Psoas muscle (tissue), 8 donors: ENCODE measurements at places on chromosomes 2 and 18. TPM values are rescaled to one million over a fixed set of nuclear protein-coding genes. Genes with fewer than 3 reads are reported as not detected.

DNA sequence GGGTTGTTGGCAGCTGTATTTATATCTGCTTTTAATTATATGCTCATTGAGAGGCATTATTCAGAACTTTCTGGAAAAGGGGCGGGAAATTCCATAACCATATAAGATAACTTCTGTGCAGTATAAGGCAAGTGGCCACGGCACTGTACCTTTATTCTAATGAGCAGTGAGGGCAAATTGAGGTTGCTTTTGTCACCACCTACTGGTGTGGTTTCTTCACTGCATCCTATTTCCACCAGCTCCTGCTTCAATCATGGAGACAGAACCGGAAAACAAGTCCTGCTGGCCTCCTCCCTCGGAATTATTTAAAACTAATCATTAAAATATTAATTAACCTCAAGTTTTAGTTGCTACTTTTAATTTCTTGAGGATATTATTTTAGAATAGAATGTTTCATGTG, 759.4 kb downstream of the CBLN2 start:
- H3K4me3 ChIP-seq = no peak overlapping the region
- H3K36me3 ChIP-seq = no peaks in the 10 kb centered on the region
- no peak for DNase-seq
- no peaks in the 10 kb centered on the region for H3K27me3 ChIP-seq
- no peaks in the 10 kb centered on the region for H3K4me1 ChIP-seq

- DNase-seq = no peak
- no peak overlapping the region for H3K4me3 ChIP-seq
- no peaks in the 10 kb centered on the region for H3K4me1 ChIP-seq
- no peaks in the 10 kb centered on the region for H3K36me3 ChIP-seq
These were observed 31.2 kb downstream of the VSNL1 start for GRCh38 chr2:17571681-17572080.

DNA sequence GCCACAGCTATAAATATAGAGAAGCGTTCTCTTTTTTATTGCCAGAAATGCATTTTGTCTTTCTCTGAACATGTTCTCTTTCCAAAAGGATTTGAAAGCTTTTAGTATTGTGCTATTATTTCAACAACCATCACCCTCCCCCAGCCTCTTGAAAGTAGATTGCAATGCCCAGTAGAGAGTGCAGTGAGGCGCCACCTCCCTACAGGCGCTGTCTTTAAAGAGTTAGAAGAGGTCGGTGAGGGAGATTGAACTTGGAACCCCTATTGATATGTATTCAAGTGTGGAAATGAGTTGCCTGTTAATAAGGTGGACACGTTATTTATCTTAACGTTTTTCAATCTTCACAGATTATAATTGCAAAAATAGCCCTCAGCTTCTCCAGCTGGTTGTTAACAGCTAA, 360.3 kb downstream of the LRP1B start:
- H3K27me3 ChIP-seq = no peaks in the 10 kb centered on the region
- H3K27ac ChIP-seq = no peak overlapping the region
- H3K36me3 ChIP-seq = no peaks in the 10 kb centered on the region
- no peaks in the 10 kb centered on the region for H3K4me1 ChIP-seq

DNA sequence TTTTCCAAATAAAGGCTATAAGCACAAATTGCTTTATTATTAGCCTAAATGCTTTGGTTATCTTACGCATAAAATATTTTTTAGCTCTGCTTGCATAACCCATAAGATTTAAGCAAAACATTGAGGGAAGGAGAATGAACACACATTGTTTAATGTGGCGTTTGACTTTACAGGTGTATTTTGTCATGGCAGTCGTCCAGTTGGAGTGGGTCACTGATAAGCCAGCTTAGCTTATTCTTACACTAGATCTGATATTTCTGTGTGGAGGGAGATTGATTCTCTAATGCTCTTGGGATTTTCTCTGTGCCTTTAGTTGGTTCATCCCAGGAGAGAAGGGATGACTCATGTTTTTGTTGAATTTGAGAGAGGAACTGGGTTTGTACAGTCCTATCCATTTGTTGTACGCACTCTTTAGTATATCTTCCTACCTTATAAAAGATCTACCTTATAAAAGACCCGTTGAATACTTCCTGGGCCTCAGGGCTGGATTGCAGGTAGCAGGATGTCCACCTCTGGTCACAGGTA, 47.5 kb upstream of the ACYP2 start:
- no peaks in the 10 kb centered on the region for H3K27me3 ChIP-seq
- H3K4me3 ChIP-seq = no peak overlapping the region
- no peaks in the 10 kb centered on the region for H3K4me1 ChIP-seq
- H3K27ac ChIP-seq = no peak overlapping the region
- H3K36me3 ChIP-seq = no peaks in the 10 kb centered on the region

DNA sequence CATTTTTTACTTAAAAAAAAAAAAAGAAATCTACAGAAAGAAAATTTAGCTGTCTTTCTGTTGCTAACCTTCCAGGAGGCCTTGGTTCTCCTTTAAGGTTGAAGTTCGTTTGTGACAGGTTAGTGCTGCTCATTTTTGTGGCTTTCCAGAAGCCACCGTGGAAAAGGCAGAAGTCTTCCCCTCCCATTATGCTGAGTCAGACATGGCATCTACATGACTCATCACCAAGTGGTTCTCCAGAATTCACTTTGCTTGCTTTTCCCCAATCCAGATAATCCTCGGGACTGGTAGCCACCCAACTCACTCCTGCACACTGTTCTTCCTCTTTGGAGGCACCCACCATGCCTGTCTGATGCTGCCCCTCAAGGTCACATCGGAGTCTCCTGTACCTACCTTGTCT, 228.7 kb downstream of the PIK3C3 start:
- no peaks in the 10 kb centered on the region for H3K36me3 ChIP-seq
- no peaks in the 10 kb centered on the region for H3K27me3 ChIP-seq
- no peak overlapping the region for H3K4me3 ChIP-seq
- H3K4me1 ChIP-seq = no peaks in the 10 kb centered on the region

DNA sequence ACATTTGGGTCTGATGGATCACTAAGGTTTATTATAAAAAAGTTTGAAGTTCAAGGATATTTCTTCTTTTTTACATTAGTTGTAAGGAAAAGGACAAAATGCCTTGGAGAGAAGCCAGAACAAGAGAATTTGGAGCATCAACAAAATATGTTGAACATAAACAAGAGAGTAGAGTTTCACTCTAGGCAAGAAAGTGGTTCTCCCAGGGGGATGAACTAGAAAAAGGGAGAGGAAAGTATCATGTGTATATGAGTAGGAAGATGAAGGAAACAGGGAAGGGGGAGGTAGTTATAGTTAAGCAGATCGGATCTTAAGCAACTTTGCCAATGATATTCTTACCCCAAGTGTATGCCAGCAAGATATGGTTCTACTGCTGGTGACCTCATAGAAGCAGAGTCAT, 63.8 kb upstream of the GALNT3 start:
- no peak overlapping the region for H3K27ac ChIP-seq
- no peaks in the 10 kb centered on the region for H3K27me3 ChIP-seq

GRCh38 chr18:9818423-9818734, 67.4 kb upstream of the TXNDC2 start:
- H3K4me3 ChIP-seq = no peak overlapping the region
- H3K27ac ChIP-seq = peak overlapping the region; percentile 85
- no peak for DNase-seq
- H3K36me3 ChIP-seq = no peaks in the 10 kb centered on the region
- no peaks in the 10 kb centered on the region for H3K27me3 ChIP-seq

SH3BP4 gene
- 7.6 TPM for total RNA-seq

EGR4 gene
- total RNA-seq = not detected
